HS-5 (cell line): ENCODE measurements at places on chromosomes 13 and 19.

- DNase-seq, result no peak
These were observed 2.4 kb downstream of the TIMM13 start for GRCh38 chr19:2424686-2425621.

DNA sequence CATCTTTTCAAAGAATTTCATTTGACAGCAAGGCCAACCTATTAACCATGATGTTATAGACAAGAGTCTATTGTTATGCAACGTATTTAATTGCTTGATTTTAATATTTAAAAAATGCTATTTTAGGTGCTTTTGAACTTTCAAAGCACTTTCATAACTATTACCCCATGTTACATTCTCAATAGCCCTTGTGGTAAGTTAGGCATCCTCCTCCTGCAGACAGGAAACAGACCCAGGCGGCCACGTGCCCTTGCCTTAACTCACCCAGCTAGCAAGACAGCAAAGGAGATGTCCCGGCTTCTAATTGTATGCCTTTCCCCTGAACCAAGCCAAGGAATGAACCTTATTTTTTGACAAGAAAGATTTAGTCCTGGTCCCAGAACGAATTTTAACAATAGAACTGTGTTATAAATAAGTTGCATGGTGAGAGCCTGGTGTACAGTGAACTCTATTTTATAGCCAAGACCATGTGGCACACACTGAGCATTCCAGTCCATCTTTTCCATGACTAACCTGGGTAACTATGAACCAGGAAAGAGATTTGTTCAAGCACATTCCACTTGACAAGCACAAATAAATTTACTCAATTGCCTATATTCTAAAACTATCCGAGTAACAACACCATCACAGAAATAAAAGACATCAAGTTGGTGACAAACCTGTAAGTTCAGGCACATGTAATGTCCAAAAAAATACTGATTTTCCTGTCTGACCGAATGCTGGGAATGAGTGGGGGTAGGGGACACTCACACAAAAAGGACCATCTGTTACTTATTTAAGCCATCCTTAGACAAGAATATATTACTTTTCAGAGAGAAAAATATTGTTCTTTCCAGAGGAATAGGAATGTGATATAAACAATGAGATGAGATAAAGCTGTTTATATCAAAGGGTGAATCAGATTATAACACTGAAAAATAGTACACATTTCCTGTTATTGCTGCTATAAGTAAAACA, 163.0 kb downstream of the EFNB2 start:
- no peak for DNase-seq

DNA sequence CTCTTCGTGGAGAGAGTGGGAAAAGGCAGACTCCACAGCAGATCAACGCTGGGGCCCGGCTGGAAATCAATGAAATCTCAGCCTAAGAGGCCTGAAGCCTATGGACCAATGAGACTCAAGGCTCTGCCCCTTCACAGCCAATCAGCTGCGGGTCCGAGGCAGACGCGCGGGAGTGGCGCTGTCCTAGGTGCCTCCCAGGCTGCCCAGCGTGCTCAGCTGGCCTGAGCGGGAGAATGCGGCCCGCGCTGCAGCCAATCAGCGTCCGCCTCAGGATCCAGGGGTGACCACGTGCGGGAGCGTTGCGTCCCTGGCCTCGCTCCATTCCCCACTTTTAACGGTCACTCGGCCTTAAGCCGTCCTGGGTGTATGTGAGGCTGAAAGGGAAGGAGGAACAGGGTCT, at the start of gene ZBTB32:
Gene ZBTB32 (plus strand): TSS at position 341 of the 400 bp plus-strand sequence. CDS start 10,069 bp downstream, outside the sequence.
- no peak for DNase-seq

GRCh38 chr19:51807111-51807701, 12.2 kb downstream of the FPR3 start:
- DNase-seq, result no peak

GRCh38 chr19:16927883-16928282, 39.1 kb downstream of the F2RL3 start:
- no peak for DNase-seq

DNA sequence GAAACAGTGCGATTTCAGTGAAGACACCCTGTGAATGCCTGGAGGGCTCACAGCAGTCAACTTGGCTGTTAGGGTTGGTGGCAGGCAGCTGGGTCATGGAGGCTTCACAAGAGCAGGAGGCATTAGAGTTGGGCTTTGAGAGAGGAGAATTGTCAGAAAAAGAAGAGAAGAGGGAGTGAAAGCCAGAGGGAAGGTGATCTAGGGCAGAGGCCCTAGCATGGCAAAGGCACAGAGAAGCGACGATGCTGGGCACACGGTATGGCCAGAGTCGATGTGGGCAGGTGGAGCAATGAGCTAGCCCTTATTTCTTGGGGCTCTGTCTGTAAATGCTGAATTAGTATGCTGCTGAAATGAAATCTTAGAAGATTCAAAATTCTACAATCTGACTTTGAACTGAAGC, 52.6 kb upstream of the OLFM4 start:
- no peak for DNase-seq

GRCh38 chr19:29266001-29266400, 53.0 kb upstream of the UQCRFS1 start:
- no peak for DNase-seq

DNA sequence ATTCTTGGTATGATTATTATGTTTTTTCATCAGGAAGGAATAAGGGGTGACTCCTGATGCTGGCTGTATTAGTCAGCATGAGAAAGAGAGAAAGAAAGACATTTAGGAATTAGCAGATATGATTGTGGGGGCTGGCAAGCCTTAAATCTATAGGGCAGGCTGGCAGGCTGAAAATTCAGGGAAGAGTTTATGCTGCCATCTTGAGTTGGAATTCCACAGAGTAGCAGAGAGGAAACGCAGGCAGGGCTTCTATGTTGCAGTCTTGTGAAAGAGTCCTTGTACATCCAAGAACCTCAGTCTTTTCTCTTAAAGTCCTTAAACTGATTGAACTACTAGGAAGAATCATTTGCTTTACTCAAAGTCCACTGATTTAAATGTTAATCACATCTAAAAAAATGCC, 262.7 kb upstream of the SLC10A2 start:
- no peak for DNase-seq

DNA sequence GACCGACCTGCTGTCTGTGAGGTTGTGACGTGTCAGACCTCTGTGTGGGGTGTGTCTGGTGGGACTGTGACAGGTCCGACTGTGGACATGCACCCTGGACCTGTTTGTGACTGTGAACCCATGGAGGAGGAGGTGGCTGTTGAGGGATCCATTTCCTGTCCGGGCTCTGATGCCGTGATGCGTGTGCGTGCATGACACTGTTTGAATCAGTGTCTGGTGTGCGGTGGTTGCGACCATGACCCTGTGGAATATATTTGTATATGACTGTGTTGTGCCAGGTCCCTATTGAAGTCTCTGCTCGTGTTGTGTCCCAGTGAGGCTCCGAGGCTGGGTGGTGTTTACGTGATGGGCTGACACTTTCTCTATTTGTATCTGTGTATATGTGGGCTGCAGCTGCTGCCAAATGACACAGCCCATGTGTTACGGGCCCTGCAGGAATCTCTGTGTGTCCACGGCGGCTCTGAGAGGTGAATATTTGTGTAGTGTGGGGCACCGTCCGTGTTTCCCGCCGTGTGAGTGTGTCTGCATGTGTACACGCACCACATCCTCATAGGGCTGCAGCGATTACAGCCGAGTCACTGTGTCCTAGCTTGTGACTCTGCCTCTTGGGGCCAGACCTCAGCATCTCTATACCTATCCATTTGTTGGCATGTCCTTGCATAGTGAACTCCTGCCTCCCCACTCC, 18.3 kb downstream of the CCDC97 start:
- DNase-seq, result no peak
